Pulmonary artery endothelial cell (primary cell): ENCODE measurements at places on chromosomes 6 and 20. TPM values are rescaled to one million over a fixed set of nuclear protein-coding genes. Genes with fewer than 3 reads are reported as not detected.
A peak's percentile ranks its signal among the peaks of the same experiment; 100 is the strongest.

- no peak for DNase-seq
Observed at GRCh38 chr6:87213364-87213763, 58.0 kb downstream of the ZNF292 start.

DNA sequence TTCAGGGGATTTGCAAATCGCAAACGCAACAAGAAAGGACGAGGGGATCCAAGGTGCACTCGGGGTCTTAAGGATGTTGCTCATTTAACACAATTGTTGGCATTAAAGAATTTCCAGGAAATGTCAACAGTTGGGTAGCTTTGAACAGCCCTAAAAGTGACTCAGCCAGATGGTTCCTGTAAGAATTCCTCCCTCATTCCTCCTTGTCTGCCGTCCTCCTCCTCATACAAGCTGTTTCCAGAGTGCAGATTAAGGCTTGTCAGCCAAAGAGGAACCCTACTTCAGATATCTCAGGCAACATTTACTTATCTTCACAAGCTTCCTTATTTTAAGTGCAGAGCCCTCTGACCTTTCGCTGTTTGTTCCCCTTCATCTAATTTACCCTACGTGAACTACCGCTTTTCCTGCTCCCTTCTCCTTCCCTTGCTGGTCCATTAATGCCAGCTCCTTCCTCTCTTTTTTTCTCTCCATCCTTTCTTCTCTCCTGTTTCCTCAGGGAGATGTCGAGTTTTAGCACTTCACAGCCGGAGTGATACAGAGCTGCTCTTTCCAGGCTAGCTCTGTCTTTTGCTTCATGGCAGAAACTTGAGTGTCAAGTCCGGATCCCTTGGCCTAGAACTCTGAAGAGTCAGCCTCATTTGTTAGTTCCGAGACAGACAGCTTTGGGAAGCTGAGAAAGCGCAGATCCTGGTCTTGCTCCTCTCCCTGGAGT, 26.1 kb upstream of the TBC1D7 start:
- peak; percentile 60 for DNase-seq

- no peak for DNase-seq
Observed at GRCh38 chr6:93575495-93576267, 156.3 kb upstream of the EPHA7 start.

DNA sequence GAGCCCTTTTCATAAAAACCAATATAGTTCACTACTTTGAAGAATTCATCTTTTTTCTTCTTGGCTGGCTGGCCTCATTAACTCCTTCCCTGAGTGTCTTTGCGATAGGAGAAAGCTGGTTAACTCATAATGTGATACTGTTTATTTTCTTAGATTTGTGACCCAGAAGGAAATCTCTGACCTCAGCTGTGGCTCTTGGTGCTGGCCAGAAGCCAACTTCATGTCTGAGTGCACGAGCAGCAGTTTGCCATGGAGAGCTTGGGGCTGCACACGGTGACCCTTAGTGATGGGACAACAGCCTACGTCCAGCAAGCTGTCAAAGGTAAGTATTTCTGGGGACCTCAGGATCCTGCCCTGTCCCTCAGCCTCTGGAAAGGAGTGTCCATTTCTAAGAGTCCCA, 16.7 kb upstream of the DEF6 start:
- DNase-seq = no peak

DNA sequence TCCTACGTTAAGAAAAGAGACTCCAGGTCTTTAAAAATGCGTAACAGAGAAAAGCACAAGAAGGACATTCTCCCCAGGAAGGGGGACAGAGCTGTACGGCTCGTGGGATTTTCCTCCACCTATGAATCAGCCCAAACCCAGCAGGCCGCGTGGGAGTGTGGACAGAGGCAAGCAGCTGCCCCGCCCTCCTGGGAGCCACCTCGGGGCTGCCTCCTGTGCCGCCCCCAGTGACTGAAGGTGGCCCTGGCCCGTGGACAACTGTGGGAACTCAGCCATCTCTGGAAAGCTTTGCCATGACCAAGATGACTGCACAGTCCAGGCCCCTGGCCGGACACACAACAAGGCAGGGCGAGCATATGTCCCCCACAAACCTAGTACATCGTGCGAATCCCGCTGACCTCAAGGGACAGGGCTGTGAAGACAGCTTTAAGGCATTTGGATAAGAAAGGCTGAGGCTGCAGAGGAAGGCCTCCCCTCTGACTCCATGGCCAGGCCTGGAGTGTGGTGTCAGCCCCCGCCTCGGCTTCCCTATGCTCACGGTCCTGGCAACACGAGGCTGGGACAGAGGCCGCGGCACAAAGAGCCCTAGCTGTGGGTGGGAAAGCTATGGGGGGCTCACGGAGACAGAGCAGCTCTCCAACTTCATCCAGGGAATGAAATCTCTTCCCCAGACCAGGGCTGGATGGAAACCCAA, 26.9 kb downstream of the PXDC1 start:
- DNase-seq = no peak

GRCh38 chr6:139112146-139112545, 22.7 kb upstream of the HECA start:
- no peak for DNase-seq

- no peak for DNase-seq
Observed at GRCh38 chr6:98864497-98864896, 30.1 kb downstream of the POU3F2 start.

Gene RAET1G
- total RNA-seq = 0.13 and 0.67 TPM in 2 replicates

Gene CDH22
- total RNA-seq = not detected in 2 replicates

Gene SLC35F1
- total RNA-seq = not detected in 2 replicates

Gene SLC22A2
- total RNA-seq = not detected in 2 replicates
